Stimulated activated naive CD8-positive, alpha-beta T cell treated with anti-CD3 and anti-CD28 coated beads, Interleukin-15, Interleukin-2, amounts not matched to agents 100 U/mL and 50 U/mL, for 24 hours (primary cell): ENCODE measurements at places on chromosomes 16 and 17.

DNA sequence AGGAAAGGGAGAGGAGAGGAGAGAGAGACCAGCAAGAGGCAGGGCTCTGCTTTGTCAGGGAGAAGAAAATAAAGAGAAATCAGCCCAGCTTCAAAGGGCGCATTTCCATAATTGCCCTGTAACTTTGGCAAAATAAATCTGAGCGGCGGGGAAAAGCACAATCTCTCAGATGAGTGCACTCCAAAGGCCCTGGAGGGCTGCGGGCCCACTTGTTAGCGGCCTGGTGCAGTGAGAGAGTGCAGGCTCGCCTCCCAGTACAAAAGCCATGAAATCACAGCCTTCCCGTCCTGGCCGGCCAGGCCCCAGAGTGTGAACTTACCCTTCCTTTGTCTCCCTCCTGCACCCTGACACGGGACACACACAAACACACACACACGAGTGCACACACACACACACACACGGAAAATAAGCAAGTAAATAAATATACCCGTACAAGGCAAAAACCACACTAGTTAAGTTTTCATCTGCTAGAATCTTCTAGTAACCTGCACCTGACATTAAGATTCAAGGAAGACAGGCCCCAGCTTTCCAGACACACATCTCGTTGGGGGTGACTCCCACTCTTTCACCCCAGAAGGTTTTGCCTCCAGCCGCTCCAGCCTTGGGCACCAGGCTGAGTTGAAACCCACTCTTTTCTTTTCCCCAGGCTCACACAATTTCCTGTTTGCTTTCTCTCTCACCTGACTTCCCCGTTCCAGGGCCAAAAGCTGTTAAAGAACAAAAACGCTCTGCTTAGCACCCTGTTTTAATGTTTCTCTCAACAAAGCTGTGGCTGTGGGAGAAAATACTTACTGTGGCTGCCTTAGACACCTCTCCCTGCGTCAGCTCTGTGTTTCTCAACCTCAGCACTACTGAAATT is 8.5 kb downstream of the IRX3 start:
- DNase-seq, result no peak

- DNase-seq, result no peak
Measured at GRCh38 chr16:82776470-82777146, 149.8 kb downstream of the CDH13 start.

GRCh38 chr16:4426021-4426684 is 485 bp downstream of the DNAJA3 start:
- no peak for DNase-seq

DNA sequence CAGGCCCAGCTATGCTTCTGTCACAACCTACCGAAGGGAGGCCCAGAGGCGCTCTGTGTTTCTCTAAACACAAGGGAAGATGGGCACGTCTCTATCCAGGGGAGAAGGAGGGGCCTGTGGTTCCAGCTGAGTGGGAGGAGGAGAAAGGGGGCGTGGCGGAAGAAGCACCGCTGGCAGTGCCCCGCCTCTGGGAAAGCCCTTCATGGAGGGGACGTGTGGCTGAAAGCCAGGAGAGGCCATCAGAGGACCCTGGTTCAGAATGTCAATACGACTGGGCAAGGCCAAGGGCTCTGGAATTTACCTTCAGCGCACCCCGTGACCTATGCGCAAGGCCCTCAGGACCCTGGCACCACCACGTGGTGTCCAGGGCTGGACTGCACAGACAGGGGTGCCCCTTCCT is 12.3 kb upstream of the SLC38A8 start:
- DNase-seq, result no peak

GRCh38 chr17:80105762-80106161 is 4.4 kb downstream of the GAA start:
- DNase-seq, result no peak

- no peak for DNase-seq
Measured at GRCh38 chr17:79461041-79461440, 149.8 kb downstream of the RBFOX3 start.

DNA sequence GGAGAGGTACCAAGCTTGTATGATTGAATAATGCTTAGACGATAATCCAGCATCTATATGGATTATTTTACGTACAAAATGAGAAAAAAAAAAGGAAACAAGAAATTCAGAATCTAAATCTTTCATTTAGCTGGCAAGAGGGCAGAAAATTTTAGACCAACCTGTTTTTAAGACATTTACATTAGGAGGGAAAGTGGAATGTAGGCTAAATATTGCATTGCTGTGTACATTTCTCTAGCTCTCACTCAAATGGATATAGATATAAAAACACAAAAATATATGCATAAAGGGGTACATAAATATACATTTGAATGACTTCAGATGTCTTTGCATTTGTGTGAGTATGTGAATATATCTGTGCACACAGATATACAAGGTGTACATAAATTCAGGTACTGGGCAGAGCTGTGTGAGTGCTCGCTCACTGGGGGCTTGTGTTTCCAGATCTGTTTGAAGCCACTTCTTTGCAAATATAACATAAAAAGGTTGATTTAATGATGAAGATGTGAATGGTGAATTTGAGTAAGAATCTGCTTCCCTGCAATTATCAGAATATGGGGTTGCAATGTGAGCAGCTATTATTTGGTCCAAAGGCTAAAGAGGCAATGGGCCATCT is 14.2 kb upstream of the ZFHX3 start:
- no peak for DNase-seq

DNA sequence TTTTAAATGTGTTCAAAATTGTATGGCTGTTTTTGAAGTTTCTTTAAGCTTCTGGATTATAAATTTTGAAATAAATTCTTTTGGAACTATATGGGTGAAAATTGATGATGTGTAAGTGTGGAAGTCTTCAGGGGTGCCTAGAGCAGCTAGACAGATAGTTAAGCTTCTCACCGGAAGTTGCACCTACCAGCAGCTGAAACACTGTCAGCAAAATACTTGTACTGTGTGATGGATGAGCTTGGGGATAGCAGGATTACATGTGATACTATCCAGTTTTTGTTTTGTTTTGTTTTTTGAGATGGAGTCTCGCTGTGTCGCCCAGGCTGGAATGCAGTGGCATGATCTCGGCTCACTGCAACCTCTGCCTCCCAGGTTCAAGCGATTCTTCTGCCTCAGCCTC is 19.7 kb downstream of the RBL2 start:
- DNase-seq, result no peak
